ENCODE measurements at places on chromosomes 5 and 9.

DNA sequence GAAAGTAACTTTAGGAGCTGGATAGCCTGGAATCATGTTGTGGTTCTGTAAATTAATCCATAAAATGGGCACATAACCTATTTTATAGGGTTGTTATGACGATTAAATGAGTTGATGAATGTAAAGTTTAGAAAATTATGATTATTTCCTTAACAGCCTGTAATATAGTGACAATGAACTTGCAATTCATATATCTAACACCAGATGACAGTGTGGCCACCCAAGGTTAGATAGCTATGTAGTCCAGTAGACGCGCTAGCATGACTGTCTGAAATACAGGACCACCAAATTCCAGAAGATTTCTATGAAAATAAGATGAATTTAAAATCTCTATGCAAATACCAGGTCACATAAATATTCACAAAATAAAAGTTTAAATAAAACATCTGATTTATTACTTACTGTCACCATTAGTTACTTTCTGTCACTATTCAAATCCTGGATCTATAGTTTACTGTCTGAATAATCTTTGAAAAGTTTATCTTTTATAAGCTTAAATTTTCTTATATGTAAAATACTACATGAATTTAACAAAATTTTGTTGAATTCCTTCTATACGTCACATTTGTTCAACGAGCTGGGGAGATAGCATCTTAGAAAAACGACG, 26.1 kb upstream of the MACIR start:
- DNase-seq = no peak

- DNase-seq = no peak
Observed at GRCh38 chr5:78747055-78747454, 98.5 kb upstream of the LHFPL2 start.

DNA sequence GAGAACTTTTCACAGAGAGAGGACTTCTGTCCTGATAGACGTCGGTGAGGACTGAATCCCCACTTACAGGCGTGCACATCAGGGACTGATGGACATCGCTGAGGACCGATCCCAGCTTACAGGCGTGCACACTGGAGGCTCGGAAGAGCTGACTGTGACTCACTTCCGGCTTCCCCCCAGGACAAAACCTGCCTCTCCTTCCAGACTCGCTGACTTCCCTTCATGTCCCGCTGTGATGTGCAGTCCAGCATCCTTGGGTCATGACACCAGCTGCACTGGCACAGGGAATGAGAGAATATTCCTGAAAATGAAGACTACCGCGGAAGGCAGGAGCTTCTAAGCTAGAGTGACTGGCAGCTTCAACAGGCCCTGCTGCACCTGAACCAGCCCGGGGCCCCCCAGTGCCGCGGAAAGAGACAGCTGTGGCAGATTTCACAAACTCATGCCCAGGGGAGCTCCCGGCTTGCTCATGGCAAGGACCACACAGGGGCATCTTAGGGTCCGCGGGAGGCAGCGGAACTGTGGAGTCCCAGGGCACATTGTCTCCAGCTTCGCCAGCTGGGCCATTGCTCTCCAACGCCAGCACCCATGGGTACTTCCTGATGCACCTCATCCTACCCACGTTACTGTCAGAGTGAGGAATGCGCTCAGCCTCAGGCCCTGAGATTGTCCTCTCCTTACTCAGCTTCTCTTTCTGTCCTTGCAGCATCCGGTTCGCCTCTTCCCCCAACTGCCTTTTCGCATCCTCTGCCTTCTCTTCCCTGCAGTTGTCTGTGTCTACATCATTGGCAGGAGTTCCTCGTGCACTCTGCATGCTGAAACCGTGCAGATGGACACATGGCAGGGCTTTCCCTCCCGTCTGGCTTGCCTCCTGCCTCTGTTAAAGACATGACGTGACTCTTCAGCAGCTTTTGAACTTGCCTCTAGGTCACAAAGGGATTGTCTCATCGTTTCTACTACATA, 29.5 kb downstream of the SURF6 start:
- no peak for DNase-seq

- no peak for DNase-seq
Observed at GRCh38 chr9:107627781-107628180, 138.2 kb upstream of the KLF4 start.

GRCh38 chr9:102049586-102050246, 311.3 kb upstream of the GRIN3A start:
- DNase-seq = no peak

DNA sequence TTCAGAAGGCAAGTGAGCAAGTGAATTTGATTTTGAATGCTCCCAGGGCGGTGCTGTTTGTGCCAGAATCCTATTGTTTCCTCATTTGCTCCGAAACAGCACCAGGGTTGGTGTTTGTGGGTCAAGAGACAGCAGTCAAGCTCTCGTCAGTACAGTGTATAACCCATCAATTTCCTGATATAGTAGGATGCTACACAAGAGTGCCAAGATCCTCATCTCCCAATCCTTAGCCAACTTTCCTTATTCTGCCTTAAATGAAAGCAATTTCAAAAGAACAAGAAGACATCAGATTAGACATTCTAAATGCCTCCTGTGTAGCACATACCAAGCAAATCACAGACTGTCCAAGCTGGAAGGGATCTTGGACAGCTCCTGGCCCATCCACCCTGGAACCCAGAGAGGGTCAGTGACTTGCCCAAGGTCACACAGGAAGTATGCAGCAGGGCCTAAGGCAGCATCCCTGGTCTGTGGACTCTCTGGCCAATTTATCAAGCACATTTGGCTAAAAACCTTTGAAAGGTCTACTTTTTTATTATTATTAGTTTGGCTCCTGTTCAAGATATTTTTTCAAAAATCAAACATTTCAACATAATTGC, 4.5 kb downstream of the WHRN start:
- no peak for DNase-seq

All from activated T-helper 1 cell treated with anti-CD3 and anti-CD28 coated beads, Interleukin-2, amount 50 U/mL, for 16 hours (primary cell).